DMS53 (cell line): ENCODE measurements at places on chromosomes 5 and 9.
A peak's percentile ranks its signal among the peaks of the same experiment; 100 is the strongest.

- peak; percentile 62 for DNase-seq
These were observed at the start of gene PCDHB11 for GRCh38 chr5:141199359-141200235. Gene PCDHB11, plus strand, starts transcription at chr5:141199627. Its CDS starts 148 bp downstream, at chr5:141199775.

DNA sequence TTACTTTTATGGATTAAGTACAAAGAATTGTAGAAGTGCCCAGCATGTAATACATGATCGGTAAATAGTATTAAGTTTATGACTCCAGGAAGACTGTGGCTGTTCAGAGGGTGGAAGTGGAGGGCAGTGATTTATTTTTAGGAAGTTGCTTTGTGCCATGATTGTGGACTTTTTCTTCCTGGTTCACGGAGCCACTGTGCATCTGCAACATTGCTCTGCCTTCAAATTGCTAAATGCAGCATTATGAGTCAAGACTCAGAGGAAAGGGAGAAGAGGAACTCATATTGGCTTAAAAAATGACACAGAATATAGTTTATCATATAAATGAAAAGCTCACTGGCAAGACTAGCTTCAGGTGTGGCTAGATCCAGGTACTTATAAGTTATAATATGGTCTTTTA, 301.5 kb downstream of the KCTD16 start:
- no peak for DNase-seq

GRCh38 chr5:180391276-180391675, 38.1 kb upstream of the GFPT2 start:
- no peak for DNase-seq

GRCh38 chr9:109641372-109641659, 138.7 kb upstream of the PALM2AKAP2 start:
- DNase-seq: no peak

GRCh38 chr5:23466401-23466912, 41.0 kb upstream of the PRDM9 start:
- DNase-seq: peak; percentile 29

DNA sequence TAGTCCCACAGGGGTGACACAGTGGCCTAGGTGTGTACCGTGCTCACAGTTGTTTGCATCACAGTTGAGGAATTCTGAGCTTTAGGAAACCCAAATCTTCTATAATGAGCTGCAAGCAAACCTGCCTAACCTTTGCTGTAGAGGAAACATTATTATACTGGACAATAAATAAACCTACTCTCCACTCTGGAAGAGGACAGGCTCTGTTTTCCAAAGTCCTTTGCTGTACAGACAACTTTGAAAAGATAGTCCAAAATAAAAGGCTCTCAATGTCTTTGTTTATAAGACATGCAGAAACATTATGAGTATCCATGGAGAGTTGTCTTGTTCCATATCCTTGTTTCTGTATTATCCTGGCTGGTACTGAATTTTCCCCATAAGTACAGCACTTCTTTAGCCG, 29.4 kb downstream of the ZNF131 start:
- no peak for DNase-seq

GRCh38 chr9:29609282-29609681, 2036.0 kb upstream of the C9orf72 start:
- no peak for DNase-seq

DNA sequence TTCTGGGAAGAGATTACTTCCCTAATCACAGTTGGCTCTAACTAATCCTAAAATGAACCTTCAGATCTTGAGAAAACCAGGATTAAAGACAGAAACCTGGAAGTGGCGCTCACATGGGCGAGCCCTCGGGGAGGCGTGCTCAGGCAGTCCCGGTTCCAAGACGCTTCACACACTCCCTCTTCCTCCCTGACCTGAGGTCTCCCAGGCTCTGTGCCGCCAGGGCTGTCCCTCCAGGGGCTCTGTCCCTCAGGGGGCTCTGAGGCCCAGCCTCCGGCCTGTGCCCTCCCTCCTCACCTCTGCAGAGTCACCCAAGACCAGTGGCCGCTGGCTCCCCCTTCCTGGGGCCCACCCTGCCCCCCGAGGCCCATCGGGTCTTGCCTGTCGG, 10.2 kb downstream of the SLC9A3 start:
- no peak for DNase-seq

- DNase-seq: no peak
These were observed 1.5 kb downstream of the FCN1 start for GRCh38 chr9:134916161-134916665.

- DNase-seq: peak; percentile 92
These were observed 66.6 kb upstream of the STXBP1 start for GRCh38 chr9:127545196-127546124.

- DNase-seq: no peak
These were observed 119.0 kb upstream of the LIFR start for GRCh38 chr5:38675443-38675842.

DNA sequence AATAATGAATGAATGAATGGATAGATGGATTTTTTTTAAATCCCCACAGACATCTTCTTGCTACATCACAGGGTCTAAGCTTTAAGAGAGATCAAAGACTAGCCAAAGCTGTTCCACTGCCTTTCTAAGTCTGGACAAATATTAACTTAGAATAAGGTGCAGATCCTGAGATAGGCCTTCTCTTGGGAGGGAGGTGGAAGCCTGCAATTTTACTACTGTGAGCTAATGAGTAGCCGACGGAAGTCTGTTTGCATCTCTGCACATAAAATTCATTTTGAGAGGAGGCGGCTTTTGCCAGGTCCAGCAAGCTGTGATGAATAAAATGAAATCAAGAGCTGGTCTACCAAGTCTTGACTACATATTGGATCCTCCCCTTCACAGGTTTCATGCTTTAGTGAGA, 484.9 kb downstream of the TMEM38B start:
- peak; percentile 3 for DNase-seq

- no peak for DNase-seq
These were observed 297.1 kb downstream of the HCN1 start for GRCh38 chr5:45399041-45399440.

DNA sequence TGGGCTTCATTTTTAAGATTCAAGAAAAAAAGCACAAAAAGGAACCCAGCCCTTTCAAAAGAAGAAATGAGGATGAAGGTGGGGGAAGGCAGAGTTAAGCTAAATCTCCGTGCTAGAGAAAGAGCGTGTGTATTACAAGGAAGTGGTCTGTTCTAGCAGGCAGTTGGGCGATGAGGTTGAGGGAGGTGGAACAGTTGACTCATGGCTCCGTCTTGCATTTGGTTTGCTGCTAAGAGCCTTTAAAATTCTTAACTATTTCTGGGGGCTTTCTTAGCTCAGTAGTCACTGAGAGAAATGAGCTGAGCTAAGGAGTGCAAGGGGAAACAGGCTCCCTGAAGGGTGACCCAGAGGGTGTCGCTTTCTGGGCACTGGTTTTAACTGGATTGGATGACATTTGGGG, 117.4 kb downstream of the GCNT1 start:
- no peak for DNase-seq

- no peak for DNase-seq
These were observed 422.5 kb downstream of the KDM4C start for GRCh38 chr9:7180247-7180646.

DNA sequence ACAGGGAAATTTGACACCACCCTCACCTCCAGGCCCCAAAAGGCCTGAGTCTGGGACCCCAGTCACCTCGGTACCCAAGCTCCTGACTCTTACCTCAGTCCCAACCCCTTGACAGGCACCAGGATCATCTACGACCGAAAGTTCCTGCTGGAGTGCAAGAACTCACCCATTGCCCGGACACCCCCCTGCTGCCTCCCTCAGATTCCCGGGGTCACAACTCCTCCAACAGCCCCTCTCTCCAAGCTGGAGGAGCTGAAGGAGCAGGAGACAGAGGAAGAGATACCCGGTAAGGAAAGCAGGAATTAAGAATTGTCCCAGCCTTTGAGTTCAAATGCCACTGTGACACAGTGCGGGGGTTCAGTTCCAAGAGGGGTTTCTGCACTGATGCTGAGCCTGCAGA, 1.3 kb downstream of the EIF4EBP3 start:
- DNase-seq: no peak

DNA sequence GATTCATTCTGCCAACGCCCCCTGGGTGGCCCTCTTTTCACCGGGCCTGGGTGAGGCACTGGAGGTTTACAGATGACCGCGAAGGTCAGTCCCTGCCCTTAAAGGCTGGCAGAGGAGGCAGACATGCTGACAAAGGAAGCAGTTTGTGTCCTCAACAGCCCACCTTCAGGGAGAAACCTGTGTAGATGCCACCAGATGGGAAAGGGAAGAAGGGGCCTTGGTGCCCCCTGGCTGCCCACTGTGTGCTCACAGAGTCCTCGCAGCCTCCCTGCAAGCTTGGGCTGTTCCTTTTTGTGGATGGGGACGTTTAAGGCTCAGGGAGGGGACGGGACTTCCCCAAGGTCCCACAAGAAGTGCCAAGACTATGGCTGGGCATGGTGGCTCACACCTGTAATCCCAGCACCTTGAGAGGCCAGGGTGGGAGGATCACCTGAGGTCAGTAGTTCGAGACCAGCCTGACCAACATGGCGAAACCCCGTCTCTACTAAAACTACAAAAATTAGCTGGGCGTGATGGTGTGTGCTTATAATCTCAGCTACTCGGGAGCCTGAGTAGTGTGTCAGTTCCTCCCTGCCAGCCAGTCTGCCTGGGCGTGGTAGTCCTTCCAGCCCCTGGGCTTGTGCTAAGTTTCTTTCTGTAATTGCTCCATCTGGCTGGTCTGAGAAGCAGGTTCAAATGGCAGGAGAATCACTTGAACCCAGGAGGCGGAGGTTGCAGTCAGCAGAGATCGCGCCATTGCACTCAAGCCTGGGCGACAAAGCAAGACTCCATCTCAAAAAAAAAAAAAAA, 36.2 kb downstream of the NEK6 start:
- DNase-seq: no peak

GRCh38 chr5:126883564-126884245, 106.8 kb downstream of the LMNB1 start:
- DNase-seq: no peak

DNA sequence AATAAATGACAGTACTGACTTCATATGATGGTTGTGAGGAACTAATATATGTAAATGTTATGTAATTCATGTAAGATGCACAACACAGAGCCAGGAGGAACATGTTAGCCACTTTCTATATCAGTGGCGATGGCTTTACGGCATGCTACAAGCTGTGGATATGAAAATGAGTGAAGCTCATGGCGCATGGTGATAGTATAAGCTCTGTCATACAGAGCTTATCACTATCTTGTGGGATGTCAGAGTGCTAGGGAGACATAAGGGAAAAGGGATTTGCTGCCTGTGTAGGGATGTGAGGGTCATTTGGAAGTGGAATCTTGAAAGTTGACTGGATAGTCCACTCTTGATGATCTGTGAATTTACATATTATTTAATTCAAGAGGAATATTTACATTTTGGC, 13.6 kb downstream of the CPEB4 start:
- no peak for DNase-seq

DNA sequence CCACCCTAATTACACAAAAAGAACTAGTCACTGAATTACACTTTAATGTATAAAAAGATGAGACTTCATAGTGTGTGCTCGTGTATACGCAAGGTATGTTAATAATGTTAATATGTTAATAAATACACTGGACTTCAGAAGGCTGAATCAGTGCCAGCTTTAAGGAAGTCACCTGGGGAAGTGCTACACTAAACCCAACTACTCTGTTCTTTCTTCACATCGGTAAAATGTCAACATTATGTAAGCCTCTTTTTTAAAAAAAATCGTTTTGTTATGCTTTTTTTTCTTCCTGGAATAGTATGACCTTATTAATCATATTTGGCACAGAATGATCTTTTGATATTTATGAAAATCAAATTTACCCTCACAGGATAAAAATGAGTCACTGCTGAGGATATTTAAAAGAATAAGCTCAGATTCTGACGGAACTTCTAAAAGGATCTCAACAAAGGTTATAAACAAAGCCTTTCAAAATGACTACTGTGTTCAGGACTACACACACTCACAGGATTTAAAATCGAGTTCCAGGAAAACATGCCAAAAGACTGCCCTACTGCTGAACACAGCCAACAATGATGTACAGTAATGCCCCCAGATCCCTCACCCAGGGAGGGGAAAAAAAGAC, 75.9 kb downstream of the AUH start:
- no peak for DNase-seq

DNA sequence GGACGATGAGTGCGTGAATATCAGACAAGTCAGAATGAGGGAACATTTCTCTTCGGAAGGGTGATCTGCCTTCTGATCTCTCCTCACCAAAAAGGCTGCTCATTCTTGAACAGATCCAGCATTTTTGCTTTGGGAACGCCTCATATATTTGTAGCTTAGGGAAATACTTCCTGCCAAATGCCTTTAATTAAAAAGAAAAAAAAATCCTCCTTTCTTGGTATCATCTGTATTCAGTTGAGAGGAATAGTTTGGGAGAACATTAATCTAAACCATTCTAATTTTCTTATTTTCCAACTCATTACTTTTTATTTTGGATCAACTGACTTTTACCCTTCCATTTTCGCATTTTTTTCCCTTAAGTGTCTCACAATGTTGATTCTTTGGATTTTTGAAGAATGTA, 163.4 kb downstream of the SNX18 start:
- no peak for DNase-seq

- no peak for DNase-seq
These were observed 22.3 kb downstream of the FAM78A start for GRCh38 chr9:131253891-131254491.

- no peak for DNase-seq
These were observed 133.0 kb downstream of the GNA14 start for GRCh38 chr9:77514886-77515711.

DNA sequence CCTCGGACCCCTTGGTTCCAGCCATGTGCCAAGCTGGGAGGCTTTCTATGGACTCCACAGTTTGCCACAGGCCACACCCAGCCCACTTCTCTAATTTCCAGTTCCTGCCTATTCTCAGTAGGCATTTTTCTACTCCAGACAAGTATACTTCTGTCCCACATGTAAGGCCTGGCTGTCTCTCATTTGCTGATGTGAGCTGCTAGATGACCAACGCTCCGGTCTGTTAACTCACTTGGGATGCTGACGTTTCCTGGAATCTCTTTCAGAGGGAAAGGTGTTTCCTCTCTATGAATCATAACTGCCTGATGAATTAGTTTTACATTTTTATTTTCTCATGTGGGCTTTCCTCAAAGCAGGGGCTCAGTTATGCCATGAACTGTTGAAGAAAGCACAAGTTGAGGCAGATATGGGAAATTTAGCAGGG, 36.3 kb downstream of the ERGIC1 start:
- no peak for DNase-seq

- DNase-seq: no peak
These were observed 25.6 kb downstream of the C5orf15 start for GRCh38 chr5:133942614-133943474.

DNA sequence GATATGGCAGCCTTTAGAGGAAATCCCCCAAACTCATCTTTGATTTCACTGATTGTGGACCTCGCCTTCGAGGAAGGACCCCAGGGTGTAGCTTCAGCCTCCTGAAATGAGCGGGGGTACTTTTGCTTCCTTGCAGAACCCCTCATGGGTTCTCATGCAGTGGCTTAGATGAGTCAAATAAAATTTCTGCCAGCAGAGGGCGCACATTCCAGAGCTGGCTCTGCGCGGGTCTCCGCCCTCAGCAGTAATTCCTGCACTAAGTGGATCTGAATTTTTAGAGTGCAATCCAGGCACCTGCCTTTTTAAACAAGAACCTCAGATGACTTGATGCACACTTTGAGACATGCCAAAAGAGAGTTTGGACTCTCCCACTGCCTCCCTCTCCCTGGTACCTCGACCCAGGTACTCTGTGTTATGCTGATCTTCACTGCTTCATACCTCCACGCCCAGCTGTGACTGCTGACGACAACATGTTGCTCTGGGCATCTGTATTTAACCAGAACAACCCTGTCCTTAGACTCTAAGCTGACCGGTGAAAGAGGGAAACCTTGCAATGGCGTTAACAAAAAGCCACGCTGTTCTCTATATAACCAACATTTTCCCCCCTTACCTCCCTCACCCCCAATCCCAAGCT, 7.3 kb downstream of the EGFLAM start:
- DNase-seq: peak; percentile 68
